ENCODE measurements at places on chromosomes 5 and 9.

DNA sequence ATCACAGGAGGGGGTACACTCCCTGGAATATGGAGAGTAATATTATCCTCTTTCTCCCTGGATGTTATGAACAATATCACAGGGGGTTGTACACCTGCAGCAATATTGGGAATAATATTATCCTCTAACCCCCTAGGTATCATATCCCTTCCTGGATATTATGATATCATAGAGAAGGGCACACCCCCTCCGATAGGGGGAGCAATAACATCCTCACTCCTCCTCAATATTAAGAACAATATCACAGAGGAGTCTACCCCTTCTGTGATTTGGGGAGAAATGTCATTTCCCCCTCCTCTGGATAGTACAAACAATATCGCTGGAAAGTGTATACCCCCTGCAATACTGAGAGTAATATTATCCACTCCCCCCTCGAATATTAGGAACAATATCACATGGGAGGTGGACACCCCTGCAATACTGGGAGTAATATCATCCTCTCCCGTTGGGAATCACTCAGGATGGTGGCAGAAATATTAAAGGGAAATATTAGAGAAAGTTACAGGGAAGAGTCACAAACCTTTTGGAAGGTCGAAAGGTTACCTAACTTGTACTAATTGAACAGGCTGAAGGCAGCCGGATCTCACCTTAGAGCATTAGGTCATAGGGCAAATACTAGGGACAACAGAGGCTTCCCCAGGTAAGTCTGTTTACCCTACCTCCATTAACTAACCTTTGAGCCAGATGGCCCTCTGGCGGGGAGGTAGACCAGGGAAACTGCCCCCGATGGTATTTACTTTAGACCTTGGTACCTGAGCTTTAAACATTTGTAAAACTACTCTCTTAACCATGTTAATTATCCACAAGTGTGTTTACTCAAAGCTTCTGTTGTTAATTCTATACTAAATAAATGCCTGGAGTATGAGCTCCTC lies 57.5 kb upstream of the FREM1 start:
- no peak for DNase-seq

DNA sequence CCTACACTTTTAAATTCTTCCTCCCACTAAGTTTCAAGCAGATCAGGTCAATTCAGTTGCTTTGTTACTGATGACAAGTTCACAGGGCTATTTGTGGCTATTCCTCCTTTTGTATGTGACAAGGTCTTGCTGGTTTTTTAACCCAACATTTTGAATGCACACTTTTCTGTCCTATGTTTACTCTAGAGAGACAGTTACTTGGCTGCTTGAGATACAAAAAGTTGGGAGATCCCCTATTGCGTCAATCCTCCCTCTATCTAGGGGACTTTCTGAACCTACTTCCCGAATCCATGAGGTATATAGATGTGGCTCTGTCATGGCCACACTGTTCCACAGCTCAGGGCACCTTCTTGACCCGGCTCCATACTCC lies 386.7 kb downstream of the NTRK2 start:
- DNase-seq, result no peak

DNA sequence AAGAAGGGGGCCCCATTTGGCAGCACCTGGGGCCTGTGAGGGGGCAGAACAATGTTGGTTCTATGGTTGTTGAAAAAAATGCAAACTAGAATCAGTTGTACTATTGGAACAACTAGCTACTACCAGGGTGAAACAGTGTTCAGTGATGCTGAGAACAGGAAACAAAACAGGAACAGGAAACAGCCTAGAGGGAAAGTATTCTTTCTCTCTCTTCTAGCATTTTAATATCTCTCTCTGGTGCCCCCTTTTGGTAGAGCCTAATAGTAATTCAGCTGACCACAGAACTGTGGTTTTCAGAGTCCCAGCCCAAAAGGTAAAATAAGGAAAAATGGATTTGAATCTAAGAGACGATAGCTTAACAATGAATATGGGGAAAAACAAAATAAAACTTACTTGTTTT lies 138.0 kb upstream of the KCNN2 start:
- no peak for DNase-seq

DNA sequence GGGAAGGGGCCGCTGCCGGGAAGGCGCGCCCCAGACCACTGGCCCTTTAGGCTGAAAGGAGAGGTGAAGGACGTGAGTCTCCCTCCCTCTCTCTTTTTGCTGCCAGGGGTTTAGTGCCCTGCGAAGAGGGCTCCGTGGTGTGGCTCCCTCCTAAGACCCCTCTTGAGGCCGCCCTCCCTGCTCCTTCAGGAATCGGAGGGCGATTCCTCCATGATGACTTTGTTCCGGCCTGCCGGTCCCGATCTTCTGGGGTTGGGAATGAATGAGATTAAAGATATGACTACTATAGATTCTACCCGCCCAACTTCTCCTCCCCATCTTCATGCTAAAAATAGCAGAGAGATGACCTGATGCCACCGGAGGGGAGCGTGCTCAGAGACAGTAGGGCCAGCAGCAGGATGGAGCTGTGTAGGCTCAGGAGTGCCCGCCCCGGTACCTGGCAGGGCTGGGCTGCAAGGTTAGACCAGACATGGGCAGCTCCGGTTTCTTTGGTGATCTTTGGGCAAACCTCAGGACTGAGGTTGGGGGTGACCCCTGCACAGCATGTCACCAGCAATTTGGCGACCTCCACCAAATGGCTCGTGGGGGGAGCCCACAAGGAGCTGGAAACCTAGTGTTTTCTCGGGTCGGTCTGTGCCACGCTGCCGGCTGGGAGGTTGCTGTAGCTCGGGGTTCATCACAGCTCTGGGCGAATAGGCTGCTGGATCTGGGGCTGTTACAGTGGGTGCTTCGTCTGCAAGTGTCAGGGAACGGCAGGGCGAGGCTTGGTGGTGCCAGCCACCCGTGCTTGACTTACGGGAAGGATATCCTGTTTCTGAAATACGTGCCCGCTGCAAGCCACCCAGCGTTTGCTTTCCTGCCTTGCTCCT lies 1.7 kb downstream of the OLFM1 start:
- no peak for DNase-seq

GRCh38 chr9:94300470-94301301 lies 27.8 kb downstream of the NUTM2F start:
- DNase-seq, result no peak

DNA sequence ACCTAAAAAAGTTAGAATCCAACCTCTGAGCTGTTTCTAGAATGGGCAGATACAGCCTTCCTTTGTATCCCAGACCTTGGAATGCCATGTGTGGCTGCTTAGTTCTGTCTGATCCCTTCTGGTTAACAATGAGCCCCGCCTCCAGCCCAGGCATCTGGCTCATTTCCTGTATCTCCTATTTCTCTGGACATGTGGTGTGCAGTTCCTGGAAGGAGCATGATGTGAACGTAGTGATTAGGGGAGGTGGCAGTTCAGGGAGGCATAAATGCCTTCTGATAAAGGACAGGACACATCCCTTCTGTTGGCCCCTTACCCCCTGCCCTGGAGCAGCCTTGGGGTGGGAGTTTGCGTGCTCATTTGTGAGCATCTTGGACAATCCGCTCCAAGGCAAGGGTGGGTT lies 243.0 kb downstream of the ZSWIM6 start:
- DNase-seq, result no peak

GRCh38 chr9:127927201-127927987 lies 3.2 kb downstream of the PIP5KL1 start:
- DNase-seq, result peak; percentile 55

- DNase-seq, result no peak
Measured at GRCh38 chr9:74642376-74642775, 145.2 kb downstream of the RORB start.

GRCh38 chr5:180304016-180304292 lies 12.1 kb upstream of the MAPK9 start:
- DNase-seq, result no peak

DNA sequence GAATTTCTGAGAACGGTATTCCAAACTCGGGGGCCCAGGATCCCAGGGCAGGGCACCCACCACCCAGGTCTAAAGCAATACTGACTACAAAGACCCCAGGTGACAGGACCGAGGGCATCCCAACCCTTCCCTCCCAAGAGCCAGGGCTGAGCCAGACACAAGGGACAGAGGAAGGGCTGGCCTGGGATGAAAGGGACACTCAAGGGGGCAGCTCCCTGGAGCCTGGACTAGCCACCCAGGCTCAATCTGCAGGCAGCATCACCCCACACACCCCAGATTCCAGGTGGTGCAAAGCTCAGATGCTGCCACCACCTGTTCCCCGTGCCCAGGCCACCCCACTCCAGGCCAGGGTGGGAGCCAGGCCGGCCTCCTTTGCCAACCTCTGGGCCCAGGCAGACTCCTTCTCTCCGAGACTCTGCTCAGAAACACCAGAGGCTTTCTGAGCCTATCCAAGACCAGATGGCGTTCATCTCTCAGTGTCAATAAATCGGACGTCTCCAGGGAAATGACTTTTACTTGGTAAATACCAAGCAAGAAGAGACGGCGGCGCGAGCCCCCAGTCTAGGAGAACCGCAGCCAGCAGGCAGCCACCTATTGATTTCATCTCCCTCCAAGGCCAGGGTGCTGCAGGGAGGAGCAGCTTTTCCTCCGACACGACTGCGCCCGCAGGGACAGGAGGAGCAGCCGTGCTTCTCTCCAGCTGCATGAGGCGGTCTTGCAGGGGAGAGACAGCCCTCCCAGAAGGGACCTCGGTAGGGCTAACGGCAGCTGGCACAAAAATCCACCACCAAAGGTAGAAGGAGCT lies 94.1 kb upstream of the ADAMTS2 start:
- DNase-seq, result no peak

DNA sequence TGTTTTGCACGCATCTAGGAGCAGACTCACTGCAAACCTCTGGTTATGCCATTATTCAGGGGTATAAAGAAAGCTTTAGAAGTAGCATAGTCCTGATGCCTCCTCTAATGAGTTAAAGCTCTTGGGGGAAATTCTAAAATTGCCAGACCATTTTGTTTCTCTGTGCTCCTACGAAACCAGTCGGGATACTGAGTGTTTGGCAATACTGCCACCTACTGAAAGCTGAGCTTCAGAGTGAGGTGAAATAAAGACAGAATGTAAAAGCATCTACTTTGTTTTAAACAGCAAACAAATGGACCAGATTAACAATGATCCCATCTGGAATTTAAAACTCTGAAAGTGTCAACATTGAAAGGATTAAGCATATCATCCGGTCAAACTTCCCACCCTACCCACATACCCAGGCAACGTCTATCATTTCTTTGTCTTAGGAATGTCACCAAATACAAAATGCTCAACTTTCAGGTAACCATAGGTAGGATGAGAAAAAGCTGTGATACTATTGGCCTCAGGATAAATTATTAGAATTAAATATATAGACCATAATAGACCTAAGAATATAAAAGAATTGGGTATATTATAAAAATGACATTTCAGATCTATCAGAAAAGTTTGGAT lies 77.8 kb upstream of the SHISAL2B start:
- DNase-seq, result no peak

GRCh38 chr5:16957304-16958196 lies 21.5 kb upstream of the MYO10 start:
- DNase-seq, result no peak

DNA sequence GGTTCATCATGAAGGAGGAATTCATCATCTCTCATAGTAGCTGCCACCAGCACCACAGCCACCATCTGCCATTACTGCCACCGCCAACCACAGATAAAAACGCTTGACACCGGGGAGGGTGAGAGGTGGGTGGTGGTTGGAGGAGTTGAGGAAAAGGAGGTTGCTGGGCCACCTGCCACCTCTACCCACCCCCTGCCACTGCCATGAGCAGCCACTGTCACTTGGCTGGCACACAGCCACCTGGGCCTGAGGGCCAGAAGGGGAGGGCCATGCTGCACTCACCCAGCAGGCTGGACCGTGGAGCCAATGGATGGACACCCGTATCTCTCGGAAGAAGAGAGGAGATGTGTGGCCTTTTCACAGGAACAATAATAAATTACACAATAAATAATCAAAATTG lies 31.3 kb upstream of the SLC36A2 start:
- no peak for DNase-seq

- DNase-seq, result no peak
Measured at GRCh38 chr9:131714161-131714646, 25.7 kb downstream of the RAPGEF1 start.

GRCh38 chr5:3194271-3194670 lies 401.4 kb upstream of the IRX1 start:
- DNase-seq, result no peak

- DNase-seq, result no peak
Measured at GRCh38 chr5:38782180-38782835, 63.5 kb upstream of the OSMR start.

DNA sequence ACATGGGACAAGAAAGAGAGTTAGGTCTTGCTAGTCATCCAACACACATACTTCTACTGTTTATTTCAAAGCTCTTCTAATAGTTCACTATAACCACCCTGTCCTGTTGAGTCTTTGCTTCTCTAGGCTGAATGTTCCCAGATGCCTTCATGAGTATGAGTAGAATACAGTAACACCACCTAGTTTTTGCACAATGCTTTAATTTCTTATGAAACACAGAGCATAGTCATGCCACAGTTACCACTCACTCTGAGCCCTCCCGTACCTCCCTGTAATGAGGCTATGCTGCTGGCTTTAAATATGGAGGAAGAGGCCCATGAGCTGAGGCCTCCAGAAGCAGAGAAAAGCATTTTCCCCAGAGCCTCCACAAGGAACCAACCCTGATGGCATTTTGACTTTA lies 75.0 kb upstream of the SLC1A3 start:
- DNase-seq, result no peak

DNA sequence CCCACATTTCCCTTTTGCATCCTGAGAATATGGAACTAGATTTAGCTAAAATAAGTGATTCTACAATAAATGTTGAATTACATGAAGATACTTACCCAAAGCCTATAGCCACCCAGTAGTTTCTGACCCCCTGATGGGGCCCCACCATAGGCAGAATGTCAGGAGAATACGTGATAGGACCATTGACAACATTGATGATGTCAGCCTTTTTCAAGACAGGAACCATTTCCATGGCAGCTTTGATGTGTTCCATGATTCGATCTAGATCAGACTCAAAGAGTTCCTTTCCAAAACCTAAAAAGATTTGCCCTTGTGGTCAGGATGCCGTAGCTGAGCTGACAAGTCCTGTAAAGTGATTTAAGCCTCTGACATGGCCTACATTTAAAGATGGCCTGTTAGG lies 27.3 kb downstream of the DMGDH start:
- DNase-seq, result no peak

- no peak for DNase-seq
Measured at GRCh38 chr9:109579191-109579948, 81.3 kb upstream of the PTPN3 start.

GRCh38 chr5:104177651-104178050 lies 615.1 kb upstream of the NUDT12 start:
- no peak for DNase-seq

DNA sequence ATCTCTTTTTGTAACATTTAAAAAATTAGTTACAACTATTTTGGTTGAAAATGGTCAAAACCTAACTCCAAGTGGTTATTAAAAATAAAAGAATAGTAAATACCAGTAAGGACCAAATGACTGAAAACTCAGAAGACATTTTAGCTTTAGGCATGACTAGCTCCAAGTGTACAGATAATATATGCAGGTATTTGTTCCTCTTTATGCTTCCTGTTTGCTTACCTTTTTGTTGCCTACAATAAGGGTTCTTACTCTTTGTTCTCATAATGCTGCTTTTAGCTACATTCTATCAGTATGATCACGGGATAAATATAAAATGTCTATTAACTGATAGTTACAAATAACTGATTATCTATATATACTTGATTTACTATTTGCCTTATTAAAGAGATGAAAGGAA lies 259.6 kb downstream of the CDH12 start:
- DNase-seq, result no peak

Data from stimulated activated CD8-positive, alpha-beta memory T cell treated with anti-CD3 and anti-CD28 coated beads, Interleukin-7, amount 100 ng/mL, for 1 hour (primary cell).